Muscle of back (tissue), 13 donors: ENCODE measurements at places on chromosomes 5 and 9. TPM values are rescaled to one million over a fixed set of nuclear protein-coding genes. Genes with fewer than 3 reads are reported as not detected.

DNA sequence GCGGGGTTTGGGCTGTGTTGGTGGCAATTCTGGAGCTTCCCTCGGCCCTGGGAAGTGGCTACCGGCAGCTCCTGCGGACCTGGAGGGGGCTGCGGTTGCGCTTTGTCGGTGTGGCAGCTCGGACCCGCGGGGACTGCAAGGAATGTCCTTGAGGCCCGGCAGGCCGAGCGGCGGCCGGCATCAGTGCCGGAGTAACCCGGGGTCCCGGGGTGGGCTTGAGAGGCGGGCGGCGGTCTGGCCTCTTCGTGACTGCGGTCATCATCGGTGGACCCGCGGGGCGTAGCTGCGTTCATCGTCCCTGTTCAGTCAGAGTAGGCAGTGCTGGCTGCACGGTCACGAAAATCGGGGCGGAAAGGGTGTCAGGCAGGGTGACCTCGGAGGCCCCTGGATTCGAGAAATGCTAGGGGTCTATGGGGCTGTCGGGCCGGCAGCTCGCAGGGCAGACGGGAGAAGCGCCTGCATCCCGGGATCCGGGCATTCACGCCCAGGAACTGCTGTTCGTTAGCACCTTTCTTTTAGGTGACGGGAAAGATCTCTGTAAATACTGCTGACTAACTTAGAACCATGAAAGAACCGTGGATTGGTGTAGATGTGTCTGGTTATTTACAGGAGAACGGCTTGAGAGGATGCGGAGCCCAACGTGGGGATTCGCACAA, 474 bp downstream of the HMGCR start:
- peak; percentile 33 for DNase-seq

DNA sequence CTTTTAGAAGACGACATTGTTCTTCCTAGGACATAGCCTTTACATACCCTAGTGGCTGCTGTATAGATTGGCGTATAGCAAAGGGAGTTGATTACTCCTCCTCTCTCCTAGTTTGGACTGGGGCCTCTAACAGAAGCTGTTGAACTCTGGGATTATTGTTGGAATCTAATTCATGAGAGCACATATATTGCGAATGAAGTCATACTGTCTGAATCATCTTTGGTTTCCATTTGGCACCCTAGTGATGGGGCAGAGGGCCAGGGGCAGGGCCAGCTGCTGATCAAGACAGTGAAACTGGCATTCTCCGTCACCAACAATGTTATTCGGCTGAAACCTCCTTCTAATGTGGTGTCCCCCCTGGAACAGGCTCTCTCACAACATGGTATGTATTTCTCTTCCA, 40.3 kb downstream of the NUP188 start:
- DNase-seq: peak; percentile 64

DNA sequence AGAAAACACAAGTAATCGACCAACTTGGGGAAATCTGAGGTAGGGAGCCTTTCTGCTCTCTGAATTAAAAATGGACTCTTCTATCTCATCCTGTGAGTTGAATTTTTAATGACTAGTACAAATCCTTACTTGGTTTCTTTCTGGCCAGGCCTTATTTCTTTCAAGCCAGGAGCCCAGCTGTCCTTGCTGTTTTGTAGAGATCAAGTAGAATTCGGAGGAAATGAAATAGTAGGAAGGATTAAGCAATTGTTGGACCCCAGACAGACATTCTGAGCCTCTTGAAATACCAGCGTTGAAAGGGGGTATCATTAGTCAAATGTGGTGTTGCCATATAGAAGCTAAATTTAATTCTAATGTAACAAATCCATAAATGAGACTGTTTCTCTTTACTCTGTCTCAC, 53.7 kb upstream of the SMIM15 start:
- no peak for DNase-seq

DNA sequence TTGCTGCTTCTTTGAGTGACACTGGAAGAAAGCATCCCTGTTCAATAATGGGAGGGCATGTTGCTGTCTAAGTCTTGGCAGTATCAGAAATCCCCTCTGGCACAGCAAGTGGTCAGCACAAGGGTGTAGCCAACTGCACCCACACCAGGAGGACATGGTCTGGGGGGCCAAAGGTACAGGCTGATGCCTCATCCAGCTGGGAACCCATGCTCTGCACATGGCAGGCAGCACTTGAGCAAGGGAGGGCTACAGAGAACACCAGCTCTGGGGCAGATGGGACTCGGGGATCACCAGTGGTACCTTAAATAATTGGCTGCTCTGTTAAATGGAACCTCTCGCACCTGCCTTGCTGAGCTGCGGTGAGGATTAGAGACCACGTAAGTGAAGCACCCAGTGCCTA, 265.2 kb downstream of the SYK start:
- no peak for DNase-seq

GRCh38 chr5:111236995-111237394, 12.8 kb downstream of the CAMK4 start:
- no peak for DNase-seq

DNA sequence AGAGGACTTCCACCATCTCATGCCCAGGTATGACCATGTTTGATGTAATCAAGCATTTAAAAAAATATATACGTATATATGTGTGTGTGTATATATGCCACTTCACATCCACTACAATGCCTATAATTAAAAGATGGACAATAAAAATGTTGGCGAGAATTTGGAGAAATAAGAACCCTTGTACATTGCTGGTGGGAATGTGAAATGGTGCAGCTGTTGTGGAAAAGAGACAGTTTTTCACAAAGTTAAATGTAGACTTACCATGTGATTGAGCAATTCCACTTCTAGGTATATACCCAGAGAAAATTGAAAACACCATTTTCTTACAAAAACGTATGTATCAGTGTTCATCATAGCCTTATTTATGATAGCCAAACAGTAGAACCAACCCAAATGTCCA, 229.2 kb upstream of the WWC1 start:
- DNase-seq: no peak

DNA sequence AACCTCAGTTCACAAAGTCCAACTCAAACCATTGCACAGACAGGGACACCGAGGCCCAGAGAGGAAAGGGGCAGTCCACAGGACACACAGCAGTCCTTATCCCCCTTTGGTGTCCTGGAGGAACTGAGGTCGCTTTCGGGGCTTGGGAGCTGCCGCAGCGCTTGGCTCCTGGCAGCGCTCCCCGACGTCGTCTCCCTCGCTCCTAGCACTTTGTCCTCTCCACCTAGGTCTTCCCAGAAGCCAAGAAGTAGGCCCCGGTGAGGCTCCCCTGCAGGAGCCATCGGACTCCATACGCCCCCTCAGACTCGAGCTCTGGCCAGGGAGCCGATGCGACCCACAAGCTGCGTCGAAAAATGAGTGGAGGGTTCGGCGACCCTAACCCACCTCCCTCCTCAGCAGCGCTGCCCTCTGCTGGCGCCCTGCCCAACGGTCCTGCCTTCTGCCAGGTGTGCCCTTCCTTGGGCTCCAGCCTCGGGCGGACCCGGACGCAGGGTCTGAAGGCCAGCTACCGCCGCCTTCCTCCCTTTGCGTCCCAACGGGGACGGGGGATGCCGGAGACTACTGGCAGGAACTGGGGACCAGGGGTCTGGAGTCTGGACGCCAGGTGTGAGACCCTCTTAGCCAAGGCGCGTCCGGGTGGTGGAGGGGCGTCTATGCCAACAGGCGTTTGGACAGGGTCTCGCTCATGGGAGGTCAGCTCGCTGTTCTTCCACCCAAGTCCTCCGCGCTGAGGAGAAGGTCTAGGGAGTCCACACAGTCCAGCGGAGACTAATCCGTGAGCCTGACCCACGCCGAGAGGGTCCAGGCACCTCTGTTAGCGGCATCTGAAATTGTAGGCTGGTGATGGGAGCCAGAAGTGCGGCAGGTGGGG, 2.1 kb upstream of the PRDM12 start:
- no peak for DNase-seq

- no peak for DNase-seq
These were observed 91.2 kb downstream of the ANXA2R start for GRCh38 chr5:42948961-42949347.

DNA sequence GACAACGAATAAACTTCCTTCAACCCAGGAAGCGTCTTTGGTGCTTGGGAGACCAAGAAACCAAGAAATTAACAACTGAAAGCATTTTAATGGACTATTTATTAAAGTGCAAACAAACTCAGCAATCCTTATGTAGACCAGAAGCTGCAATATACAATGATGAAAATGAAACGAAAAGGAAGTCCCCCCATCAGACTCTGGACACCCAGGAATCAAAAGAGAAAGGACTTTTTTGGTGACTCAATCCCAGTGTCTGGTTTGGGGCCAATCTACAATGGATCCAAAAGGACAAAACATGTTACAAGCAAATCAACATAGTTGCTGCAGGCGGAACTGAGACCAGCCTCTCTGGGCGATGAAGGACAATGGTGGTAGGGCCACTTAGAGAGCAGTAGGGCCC, 39.5 kb downstream of the C9orf152 start:
- DNase-seq: no peak

The PCDHGA11 gene
- 3.3 TPM for polyA plus RNA-seq
